ENCODE measurements at places on chromosomes 12 and 14.

DNA sequence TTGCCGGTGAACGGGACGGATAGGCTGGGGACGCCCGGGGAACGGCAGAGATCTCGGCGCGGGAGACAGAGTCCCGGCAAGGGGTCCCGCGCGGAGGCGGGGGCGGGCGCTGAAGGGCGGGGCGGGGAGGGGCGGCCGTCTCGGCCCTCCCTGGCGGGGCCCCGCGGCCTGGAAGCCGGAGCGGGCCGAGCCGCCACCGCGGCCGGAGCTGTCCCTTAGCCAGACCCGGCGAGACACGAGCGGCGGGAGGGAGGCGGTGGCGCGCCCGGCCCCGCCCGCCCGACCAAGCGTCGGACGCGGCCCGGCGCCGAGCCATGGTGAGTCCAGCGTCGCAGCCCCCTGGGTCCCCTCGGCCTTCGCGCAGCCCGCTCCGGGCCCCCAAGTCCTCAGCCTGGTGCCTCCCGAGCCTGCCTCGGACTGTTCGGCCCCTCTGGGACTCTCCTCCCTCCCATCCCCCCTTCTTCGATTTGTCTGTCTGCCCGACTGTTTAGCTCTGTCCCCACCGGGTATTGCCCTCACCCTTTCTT is at the start of gene ARHGEF40:
Gene ARHGEF40 (plus strand): TSS at position 222 of the 527 bp plus-strand sequence. CDS start 93 bp downstream, at position 315.
- DNase-seq = peak; percentile 37

DNA sequence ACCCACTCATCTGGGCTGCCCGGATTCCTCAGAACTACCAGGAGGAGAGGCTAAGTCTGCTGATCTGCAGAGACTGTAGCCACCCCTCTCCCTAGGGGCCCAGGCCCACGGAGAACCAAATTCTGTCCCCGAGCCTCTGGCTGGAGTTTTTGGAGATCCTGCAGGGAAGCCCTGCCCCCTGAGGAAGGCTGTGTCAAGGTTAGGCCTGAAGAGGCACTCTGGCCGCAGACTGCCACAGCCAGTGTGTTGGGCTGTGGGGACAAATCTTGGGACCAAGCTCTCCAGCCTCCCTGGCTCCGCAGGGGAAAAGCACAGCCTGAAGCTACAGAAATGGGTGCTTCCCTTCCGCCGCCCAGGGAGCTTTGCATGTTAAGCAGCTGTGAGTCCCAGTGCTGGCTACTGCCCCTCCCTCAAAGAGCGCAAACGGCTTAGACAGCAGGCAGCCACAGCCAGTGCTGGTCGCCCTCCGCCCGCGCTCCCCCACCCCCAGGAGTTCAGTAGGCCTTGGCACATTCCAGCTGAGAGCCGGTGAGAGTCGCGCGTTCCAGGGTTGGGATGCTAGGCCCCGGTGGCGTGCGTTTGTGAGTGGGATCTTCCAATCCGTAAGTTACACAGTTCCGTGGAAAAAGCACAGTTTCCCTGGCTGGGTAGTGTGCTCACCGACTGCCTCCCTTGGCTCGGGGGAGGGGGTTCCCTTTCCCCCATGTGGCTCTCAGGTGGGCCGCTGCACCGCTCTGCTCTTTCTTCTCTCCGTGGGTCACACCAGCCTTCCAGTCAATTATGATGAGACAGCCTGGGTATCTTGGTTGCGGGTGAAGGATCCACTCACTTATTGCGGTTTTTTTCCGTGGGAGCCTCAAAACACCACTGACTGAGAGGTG is 13.2 kb downstream of the CLEC4E start:
- DNase-seq = no peak

GRCh38 chr12:105166736-105167135 is 59.2 kb downstream of the WASHC4 start:
- DNase-seq = no peak

GRCh38 chr12:75455839-75456238 is 24.7 kb upstream of the GLIPR1 start:
- no peak for DNase-seq

DNA sequence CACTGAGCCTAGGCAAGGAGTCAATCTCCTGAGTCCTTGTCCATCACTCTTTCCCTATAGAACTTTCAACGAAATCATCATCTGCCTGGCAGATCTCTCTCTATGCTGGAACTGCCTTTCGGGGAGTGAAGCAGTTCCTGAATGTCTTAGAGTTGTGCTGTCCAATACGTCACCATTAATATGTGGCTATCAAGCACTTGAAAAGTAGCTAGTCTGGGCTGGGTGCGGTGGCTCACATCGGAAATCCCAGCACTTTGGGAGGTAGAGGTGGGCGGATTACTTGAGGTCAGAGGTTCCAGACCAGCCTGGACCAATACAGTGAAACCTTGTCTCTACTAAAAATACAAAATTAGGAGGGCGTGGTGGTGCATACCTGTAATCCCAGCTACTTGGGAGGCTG is 35.1 kb downstream of the NRDE2 start:
- no peak for DNase-seq

- DNase-seq = no peak
These were observed 27.7 kb downstream of the DIO3 start for GRCh38 chr14:101588990-101589389.

- DNase-seq = no peak
These were observed 8.3 kb downstream of the ANHX start for GRCh38 chr12:133227281-133227852.

Measured in HT-29 (cell line).